ENCODE measurements at places on chromosomes 16 and 17.

DNA sequence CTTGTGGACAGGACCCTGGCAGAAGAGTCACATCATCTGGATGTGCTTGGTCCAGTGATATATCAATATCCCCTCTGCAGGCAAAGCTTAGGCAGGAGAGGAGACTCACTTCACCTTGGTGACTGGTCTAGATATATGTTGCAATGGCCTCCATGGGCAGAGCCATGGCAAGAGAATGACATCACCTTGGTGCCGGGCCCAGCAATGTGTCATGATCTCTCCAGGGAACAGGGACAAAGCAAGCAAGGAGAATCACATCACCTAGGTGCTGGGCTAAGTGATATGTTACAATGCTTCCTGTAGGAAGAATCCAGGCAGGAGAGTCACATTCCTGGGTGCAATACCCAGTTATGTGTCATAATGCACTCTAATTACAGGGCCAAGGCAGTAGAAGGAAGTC lies 2106.2 kb downstream of the TP53TG3F start:
- DNase-seq, result no peak

DNA sequence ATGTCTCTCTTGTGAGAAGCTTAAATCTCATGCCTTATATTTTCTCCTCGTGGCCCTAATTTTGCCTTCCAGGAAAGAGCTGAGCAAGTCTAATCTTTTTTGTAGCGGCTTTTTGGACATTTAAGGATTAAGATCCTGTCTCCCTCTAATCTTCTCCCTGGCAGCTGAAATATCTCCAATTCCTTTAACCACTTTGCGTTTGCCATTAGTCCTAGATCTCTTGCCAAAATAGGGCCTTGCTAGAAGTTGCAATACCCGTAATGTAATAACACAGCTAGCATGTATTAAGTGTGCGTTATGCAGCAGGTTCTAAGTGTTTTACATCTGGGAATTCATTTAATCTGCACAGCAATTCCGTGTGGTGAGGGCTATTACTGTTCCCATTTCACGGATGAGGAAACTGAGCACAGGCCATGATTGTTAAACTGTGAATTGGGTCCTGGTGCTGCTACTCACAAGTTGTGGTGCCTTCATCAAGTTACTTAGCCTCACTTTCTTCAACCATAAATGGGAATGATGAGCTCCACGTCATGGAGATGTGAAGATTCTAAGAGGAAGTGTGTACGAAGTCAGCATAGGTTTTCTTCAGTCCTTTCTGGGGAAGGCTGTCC lies 198.9 kb upstream of the ASIC2 start:
- DNase-seq, result no peak

DNA sequence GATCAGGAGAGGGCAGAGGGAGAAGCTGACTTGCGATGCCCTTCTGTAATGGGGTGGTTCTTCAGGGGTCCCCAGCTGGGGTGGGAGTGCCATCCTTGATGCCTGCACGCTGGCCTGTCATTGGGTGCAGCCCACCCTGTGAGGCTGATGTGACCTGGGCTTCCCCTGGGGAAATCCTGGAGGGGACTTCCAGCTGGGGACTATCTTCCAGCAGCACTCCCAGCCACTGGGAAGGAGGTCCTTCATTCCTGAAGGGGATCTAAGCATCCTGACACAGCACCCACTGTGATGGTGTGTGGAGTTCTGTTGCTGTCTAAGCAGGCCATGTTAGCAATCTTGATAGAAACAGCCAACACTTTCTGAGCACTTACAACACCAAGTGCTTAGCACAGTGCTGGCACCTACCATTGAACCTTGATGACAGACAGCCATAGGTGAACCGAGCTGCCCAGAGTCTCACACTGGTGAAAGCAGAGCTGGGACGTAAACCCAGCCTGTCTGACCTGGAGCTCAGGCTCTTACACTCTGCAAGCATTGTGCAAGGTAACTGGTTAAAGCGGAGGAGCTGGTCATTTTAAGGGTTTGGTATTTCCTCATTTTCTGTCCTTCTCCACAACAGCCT lies 211.3 kb downstream of the CCDC182 start:
- no peak for DNase-seq

DNA sequence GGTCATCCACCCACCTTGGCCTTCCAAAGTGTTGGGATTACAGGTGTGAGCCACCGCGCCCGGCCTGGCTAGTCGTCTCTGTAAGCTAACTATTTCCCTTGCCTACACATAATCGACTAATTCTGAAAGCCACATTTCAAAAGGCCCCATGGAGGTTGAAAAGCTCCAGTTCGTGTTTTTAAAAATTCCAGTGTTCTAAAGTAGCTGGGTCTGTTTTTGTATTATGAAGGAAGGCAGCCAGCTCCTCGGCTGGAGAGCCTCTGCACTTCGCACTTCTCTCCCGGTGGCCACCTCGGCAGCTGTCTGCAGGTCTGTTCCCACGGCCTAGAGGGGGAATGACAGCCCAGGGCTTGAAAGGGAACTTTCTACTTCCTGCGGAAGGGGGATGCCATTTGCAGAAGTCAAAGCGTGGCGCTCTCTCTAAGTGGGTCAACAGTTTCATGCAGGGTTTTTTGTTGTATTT lies 16.9 kb downstream of the HASPIN start:
- peak; percentile 46 for DNase-seq

- no peak for DNase-seq
These were observed 5.8 kb upstream of the FASN start for GRCh38 chr17:82103553-82104451.

DNA sequence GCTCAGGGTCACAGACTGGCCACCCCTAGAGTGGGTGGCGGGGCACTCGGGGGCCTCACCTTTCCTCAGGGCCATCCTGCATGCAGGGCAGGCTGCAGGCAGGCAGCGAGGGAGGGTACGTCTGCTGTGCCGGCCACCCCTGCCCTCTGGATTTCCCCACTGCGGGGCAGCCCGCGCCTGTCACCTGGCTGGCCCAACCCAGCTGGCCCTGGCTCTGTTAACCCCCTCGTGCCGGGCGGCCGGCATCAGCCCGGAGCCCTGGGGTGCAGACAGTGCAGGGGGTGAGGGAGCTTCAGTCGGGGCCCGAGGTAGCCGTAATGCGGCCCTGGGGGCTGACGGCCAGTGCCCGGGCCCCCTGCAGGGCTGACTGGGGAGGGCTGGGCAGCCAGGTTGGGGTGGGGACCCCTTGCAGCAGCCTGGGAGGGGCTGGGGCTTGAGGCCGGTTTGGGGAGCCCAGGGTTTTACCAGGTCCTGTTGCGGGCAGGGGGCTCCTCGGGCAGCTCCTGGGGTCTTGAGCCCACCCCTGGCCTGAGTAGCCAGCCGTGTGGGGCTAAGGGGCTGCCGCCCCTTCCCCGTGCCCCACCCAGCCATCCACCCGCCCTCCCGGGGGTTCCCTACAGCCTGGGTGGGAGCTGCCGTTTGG lies at the start of gene IGFALS:
IGFALS (minus strand) TSS at position 128 of the 643 bp plus-strand sequence; CDS start at position 75, 53 bp downstream.
- DNase-seq, result no peak

GRCh38 chr17:9241371-9241712 lies 220.0 kb downstream of the NTN1 start:
- DNase-seq, result no peak

DNA sequence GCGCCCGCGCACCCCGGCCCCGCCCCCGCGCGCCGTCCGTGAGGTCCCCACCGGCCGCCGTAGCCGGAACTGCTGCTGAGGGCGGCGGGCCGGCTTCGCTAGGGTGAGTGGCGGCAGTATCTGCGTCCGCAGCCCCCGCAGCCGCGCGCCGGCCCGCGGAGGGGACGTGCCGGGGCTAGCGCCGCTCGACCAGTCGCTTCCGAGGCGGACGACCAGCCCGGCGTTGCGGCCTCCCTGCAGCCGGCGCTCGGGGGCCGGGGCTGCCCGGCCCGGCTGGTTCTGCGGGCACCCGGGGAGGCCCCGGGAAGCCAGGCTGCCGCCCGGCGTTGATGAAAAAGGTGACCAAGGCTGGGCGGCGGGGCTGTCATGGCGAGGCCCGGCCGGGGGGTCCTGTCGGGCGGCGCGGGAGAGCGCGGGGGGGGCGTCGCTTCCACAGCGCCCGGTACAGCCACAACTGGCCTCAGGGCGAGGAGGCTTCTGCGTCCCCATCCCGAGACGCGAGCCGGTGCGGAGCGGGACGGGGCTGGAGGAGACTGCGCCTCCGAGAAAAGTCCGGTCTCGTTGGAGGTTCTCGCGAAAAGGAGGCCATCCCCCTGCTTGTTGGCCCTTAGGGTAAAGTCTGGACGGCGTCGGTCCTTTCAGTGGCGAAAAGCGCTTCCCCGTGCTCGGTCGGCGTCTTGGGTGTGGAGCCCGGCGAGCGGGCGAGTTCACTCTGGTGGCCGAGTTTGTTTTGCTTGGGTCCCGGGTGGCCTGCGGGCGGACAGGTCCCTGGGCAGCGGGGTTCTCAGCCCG lies at the start of gene CRAMP1:
CRAMP1 (plus strand) TSS at position 41 of the 792 bp plus-strand sequence. CDS start 2,280 bp downstream, outside the sequence.
- no peak for DNase-seq

- no peak for DNase-seq
These were observed 119.6 kb upstream of the PMFBP1 start for GRCh38 chr16:72291531-72291981.

DNA sequence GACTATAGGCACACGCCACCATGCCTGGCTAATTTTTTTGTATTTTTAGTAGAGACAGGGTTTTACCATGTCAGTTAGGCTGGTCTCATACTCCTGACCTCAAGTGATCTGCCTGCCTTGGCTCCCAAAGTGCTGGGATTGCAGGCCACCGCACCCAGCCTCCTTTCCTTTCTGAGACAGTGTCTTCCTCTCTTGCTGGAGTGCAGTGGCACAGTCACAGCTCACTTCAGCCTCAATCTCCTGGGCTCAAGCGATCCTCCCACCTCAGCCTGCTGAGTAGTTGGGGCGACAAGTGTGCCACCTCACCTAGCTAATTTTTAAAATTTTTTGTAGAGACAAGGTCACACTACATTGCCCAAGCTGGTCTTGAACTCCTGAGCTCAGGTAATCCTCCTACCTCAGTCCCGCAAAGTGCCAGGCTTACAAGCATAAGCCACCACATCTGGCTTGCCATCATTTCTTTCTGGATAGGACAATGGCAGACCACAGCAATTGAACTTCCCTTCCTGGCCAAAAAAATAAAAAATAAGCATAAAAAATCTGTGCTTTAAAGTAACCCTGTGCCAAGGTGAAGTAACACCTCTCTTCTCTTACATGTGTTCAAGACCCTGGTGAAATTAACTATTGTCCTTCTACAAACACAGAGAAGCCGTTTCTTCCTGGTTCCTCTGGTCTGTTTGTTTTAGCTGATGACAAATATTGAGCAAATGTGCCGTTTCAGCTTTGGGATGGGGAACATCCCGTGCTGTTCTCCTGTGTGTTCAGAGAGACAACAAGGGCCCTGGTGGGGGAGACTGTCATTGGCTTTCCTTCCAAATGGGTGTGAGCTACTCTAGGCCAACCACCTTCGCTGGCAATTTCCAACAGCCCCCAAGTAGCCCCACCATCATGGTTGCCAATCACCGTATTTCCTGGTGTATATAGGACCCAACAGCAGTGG lies 60.2 kb downstream of the EMP2 start:
- no peak for DNase-seq

- DNase-seq, result no peak
These were observed 22.6 kb upstream of the METRNL start for GRCh38 chr17:83056583-83057396.

Measured in HL-60 (cell line).